ENCODE measurements at places on chromosomes 3 and 15.

GRCh38 chr3:120368172-120368571, 19.0 kb upstream of the LRRC58 start:
- DNase-seq: no peak

GRCh38 chr3:155196131-155197021, 97.1 kb downstream of the STRIT1 start:
- DNase-seq: no peak

DNA sequence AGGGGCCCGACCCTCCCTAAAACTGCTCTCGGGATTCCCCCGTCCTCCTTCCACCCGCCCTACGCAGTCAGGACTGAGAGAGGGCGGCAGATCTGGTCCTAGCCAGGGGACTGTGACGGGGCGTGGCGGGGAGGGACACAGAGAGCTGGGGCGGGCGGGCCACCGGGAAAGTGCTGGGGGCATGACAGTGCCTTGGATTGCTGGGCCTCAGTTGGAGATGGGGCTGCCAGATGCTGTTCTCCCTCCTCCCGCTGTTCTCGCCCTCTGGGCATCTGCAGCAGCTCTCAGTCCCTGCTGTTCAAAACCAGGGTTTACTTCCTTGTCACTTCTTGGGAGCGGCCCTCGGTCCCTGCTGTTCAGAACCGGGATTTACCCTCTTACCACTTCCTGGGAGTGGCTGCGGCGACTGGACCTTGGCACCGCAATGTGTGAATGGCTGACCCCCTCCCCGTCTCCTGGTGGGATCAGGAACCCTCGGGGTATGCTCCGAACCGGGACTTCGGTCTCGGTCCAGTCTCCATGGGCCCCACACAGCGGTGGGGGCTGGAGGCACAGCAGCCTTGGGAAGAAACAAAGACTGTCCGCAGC, 1.8 kb upstream of the RPP25 start:
- DNase-seq: no peak

- no peak for DNase-seq
These were observed 46.7 kb downstream of the SLC9C1 start for GRCh38 chr3:112247350-112247749.

GRCh38 chr3:169842960-169843359, 26.8 kb downstream of the LRRC31 start:
- no peak for DNase-seq
